ENCODE measurements at places on chromosomes 4 and X.

DNA sequence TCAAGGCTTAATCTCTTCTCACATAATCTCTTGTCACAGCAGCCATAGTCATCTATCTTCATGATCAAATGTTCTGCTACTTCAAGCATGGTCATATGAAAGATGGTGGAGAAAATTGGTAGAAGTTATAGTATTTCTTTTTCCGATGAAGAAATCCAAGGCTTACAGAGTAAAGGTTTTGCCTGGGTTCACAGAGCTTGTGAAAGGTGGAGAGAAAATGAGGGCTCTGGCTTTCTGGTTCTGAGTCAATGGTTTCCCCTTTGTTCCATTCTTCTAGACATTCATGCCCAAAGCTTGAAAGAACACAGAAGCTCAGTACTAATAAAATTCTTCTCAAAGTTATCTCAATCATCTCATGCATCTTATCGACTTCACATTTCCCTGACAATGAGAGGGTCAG lies 36.1 kb downstream of the CLNK start:
- no peak for DNase-seq

- no peak for DNase-seq
Observed at GRCh38 chrX:97306771-97307470, 423.2 kb downstream of the RPA4 start.

- no peak for DNase-seq
Observed at GRCh38 chr4:42627885-42628646, 28.8 kb downstream of the ATP8A1 start.

- DNase-seq: no peak
Observed at GRCh38 chrX:16946971-16947562, 609 bp downstream of the REPS2 start.

DNA sequence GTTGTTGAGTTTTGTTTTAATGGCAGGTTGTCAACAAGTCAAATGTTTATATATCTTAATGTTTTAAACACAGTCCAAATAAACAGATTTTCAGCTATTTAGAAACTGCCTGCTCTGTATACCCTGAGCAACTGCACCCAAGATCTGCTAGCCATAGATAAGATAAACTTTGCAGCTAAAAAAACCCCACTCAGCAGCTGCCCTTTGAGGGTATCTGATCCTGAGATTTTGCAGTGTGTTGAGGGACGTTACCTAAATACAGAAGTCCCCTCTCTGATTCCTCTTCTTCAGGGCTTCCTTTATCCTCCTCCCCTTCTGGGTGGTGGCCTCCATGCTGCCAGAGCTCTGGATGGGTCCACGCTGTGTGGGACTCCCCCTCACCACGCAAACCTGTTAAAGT lies 11.0 kb upstream of the FGG start:
- DNase-seq: no peak

- no peak for DNase-seq
Observed at GRCh38 chr4:78250500-78250899, 193.4 kb downstream of the FRAS1 start.

GRCh38 chr4:109495514-109495913 lies 61.9 kb downstream of the SEC24B start:
- no peak for DNase-seq

GRCh38 chrX:64976673-64977040 lies 407 bp upstream of the ZC4H2 start:
- no peak for DNase-seq

DNA sequence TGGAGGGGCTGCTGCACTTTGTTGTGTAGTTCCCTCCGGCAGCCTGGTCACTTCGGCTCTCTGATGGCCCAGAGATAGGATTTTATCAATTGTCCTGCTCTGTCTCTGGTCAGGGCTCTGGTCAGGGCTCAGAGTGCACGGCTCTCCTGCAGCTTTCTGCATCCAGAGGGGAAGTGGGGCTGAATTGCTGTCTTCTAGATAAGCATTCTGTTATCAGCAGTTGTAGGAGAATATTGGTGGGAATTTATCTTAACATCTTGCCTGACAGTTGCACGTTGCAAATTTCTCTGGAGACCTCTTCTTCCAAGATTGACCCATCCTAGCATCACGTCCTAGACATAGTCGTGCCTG lies 62.8 kb downstream of the FAM193A start:
- DNase-seq: no peak

- DNase-seq: no peak
Observed at GRCh38 chr4:179485781-179486180, 2043.5 kb upstream of the AGA start.

DNA sequence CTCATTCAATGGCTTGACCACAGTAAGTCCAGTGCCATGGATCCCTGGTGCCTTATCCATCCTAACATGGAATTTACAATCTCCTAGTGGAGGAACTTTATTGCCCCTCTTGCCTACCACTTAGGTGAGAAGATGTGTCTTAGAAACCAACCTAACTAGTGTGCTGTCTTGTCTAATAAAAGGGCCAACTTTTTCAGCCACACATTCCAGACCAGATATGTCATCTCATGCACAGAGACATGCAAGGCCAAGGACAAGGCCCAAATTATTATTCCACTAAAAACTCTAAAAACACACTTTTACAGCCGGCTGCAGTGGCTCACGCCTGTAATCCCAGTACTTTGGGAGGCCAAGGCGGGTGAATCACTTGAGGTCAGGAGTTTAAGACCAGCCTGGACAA lies 10.6 kb upstream of the PRDX4 start:
- peak; percentile 31 for DNase-seq

DNA sequence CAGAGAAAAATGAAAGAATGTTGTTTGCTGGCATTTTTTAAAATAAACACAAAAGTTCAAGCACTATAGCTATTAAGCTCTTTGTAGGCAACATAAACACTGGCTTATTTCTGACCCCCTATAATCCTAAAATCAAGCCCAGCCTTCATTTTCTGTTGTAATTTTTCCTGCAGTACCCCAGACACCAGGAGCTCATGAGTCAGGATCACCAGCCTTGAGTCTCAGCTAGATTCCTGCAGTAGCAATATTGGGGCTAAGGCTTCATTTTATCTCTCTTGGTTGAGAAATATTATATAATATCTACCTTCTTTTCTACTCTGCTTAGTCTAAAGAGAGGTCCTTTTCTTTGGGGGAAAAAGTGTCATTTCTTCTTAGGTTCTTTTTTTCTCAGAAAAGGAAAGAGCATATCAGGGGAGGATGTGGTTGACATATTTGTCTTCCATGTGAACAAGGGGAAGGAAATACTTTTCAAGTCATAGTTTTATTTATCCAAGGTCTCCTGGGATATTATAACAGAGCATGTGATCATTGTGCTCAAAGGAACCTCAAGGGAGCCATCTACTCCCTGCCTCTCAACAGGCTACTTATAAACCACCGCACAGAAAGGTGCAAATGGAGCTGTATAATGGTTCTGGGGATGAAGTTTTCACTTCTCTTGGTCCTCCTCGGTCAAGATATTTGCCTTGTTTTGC lies 678.3 kb upstream of the NR3C2 start:
- peak; percentile 32 for DNase-seq

- peak; percentile 91 for DNase-seq
Observed at GRCh38 chr4:110854021-110854678, 231.3 kb upstream of the PITX2 start.

DNA sequence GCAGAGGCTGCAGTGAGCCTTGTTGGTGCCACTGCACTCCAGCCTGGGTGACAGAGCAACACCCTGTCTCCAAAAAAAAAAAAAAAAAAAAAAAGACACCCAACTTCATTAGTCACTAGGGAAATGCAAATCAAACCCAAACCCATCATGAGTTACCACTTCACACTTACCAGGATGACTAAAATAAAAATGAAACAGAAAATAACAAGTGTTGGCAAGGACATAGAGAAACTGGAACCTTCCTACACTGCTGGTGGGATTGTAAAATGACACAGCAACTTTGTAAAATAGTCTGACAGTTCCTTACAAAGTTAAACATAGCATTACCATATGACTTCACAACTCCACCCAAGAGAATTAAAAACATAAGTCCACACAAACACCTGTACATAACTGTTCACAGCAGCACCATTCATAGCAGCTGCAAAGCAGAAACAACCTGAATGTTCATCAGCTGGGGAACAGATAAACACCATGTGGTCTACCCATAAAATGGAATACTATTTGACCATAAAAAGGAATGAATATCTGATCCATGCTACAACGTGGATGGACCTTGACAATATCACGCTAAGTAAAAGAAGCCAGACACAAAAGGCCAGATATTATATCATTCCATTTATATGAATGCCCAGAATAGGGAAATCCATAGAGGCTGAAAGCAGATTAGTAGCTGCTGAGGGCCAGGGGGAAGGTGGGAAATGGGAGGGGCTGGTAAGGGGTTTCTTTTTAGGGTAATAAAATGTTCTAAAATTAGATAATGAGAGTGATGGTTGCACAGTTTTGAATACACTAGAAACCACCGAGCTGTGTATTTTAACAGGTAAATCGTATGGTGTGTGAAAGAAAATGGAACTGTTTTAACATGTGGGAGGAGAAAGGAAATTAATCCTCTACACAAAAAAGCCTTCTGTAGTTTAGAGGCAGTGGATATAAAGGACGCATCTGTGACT lies 18.3 kb downstream of the CD99L2 start:
- DNase-seq: no peak

- DNase-seq: no peak
Observed at GRCh38 chr4:177427192-177427591, 15.0 kb downstream of the AGA start.

GRCh38 chr4:94831607-94832006 lies 73.9 kb downstream of the BMPR1B start:
- no peak for DNase-seq

DNA sequence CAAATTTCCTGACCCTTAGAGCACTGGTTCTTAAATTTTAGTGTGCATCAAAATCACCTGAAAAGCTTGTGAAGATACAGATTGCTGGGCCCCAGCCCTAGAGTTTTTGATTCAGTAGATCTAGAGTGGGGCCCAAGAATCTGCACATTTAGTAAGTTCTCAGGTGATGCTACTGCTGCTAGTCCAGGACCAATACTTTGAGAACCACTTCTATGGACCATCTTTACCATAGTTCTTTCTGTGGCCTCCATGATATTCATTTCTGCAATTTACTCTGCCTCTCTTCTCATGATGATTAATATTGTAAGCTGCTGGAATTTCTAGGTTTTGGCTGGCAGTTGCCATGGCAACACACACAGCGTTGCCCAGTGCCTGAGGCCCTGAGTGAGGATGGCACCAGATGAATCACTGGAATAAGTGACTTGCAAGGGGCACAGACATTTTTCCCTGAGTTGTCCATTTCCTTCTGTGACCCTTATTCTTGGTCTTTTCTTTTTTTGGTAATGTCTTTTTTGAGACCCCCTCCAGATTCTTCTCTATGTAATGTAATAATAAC lies 83.6 kb downstream of the PPP1R2C start:
- DNase-seq: no peak

- DNase-seq: no peak
Observed at GRCh38 chrX:79231662-79232061, 87.2 kb downstream of the GPR174 start.

DNA sequence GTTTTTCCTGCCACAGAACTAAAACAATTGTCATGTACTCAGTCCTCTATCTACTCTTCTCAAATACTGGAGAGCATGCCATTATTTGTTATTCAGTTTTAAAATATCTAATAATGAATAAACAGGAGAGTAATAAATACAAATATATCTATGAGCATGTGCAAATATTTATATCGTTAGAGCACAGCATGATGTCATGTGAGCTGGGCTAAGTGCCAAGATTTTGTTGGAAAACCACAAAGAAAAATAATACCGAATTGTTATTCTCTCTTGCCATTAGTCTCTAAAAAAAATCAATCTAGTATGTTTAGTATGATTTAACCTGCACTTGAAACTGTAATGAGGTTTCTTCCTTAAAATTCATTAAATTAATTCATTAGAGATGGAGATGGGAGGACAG lies 97.3 kb downstream of the DDX60 start:
- peak; percentile 79 for DNase-seq

- DNase-seq: peak; percentile 59
Observed at GRCh38 chr4:77240469-77241066, 83.6 kb downstream of the CCNG2 start.

DNA sequence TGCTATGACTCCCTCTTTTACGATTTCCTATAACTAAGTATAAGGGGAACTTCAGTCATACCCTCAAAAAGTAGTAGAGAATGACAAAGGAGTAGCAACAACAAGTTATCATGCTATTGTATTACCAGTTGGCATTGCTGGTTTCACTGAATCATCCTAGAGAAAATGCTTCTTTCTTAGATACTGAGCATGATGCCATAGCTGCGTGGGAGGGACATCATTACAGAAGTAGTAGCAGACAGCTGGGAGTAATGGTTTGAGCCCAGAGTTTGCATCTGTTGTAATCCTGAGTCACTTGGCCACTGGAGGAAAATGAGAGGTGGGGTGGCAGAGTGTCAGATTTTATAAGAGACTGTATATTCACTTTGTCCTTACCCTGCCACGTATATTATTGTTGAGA lies 38.6 kb downstream of the MTMR1 start:
- DNase-seq: peak; percentile 82

DNA sequence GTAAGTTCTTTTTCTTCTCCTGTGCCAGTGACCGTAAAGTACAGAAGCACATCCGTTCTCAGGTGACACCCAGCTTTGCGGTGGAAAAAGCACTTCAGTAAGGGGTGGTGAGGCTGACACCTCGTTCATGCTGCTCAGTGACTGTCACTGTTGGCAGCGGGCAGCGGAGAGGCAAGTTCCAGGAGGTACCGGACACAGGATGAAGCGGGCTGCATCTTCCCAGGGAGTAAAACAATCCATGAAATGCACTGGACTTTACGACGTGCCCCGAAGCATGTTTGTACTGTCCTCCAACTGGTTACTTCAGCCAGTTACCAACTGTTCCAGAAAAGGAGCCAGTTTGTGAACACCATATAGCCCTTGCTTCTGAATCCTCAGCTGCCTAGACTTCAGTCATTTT lies 110.7 kb downstream of the ZNF827 start:
- no peak for DNase-seq

GRCh38 chr4:169153481-169154087 lies 117.2 kb downstream of the SH3RF1 start:
- peak; percentile 31 for DNase-seq

- no peak for DNase-seq
Observed at GRCh38 chr4:80532674-80533333, 197.3 kb downstream of the CFAP299 start.

- no peak for DNase-seq
Observed at GRCh38 chr4:101289306-101289705, 58.0 kb downstream of the PPP3CA start.

DNA sequence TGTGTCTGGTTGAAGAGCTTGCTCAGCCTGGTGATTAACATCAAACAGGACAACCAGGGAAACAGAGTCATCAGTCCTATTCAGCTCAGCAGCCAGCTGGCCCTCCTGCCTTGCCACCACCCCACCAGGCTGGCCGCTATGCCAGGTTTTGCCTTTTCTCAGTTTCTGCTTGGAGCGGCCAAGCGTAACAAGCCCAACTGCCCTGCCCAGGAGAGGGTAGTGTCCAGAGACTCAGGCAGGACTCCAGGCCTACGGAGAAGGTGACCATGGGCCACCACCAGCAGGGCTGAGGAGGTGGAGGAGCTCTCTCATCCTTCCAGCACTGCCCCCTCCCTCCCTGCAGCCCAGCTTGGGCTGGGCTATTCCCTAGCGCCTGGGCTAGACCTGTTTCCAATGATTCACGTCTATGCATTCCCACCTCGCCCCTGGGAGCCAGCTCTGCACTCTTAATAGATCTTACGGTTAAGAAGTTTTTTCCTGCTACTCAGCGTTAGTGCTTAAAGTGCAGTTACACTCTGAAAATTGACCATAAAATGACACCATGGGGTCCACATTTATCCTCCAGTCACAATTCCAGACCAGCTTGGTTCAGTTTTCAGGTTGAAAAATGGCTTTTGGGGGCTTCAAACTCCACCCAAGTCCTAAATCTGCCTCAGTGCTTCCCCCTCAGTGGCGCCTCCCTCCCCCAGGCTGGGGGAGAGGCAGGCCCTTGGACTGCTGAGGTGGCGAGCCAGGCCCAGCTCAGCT lies 124.0 kb upstream of the PJA1 start:
- DNase-seq: no peak

- no peak for DNase-seq
Observed at GRCh38 chrX:67949270-67949669, 405.4 kb downstream of the AR start.

Data from fibroblast of villous mesenchyme (primary cell).